ENCODE measurements at places on chromosomes 4 and X.

GRCh38 chrX:116238093-116238492, 67.5 kb downstream of the AGTR2 start:
- no peak for DNase-seq

DNA sequence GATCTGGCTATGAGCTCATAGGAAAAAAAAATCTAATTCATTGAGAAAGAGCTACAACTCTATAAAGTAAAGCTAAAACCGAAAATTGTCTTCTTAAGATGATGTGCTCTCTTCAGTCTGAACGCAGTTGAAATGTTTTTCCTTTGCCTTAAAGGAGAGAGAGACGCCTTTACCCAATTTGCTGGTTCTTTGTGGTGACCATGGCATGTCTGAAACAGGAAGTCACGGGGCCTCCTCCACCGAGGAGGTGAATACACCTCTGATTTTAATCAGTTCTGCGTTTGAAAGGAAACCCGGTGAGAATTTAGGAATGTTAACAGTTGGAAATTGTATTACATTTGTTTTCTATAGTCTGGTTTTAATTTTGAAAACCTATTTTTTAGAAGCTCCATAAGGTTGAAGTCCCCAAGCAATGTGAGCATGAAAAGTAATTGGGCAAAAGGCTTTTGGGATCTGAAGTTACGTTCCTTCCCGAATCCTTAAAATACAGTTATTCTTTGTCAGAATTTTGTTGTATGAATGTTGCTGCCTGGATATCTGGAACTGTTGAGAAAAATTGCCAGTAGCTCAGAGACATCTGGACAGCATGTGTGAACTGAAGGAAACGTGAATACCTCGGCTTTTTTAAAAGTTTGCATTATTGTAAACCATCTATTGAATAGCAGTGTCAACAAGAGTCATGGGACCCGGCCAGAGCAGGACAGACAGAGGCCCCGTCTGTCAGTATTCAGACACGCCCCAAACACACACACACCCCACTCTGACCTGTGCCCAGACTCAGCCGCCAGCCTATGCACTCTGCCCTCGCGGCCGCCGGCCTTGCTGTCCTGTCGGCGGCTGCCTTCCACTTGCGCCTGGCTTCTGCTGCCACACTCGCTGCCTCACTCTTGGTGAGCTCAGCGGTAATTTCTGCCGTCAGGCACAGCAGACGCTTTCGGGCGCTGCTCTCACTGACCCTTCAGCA, 9.9 kb downstream of the PIGG start:
- no peak for DNase-seq

DNA sequence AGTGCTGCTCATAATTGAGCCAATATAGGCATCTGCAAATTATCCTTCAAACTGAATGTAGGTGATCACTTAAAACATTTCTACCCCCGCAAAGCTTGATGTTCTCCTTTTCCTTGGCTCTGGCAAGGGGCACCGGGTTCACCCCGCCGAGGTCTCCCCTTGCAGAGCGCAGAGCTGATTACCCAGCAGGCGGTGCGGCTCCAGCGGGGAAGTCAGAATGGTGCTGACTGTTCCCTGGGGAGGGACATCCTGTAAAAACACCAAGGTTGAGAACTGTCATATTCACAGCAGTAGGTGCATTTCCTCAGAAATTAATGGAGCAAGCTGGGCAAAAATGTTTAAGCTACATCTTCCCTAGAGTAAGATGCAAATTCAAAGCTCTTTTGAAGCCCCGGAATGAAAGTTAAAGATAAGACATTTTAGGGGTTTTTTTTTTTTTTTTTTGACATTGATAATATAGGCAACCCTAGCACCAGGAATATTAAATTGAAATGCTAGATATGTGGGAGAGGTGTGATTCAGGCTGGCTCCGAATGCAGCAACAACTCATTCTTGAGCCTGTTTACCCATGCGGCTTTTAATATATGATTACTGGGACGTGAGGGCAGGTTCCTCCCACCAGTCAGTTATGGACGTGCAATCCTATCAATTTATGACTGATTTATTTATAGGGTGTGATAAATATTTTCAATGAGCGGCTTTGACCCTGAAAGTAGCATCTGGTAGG, 767.3 kb upstream of the TENM3 start:
- no peak for DNase-seq

GRCh38 chrX:132216283-132216682, 3.0 kb downstream of the RAP2C start:
- no peak for DNase-seq

Measured in NCI-H1436 (cell line).